Stimulated activated naive CD8-positive, alpha-beta T cell treated with anti-CD3 and anti-CD28 coated beads, Interleukin-15, amount 100 ng/mL, for 72 hours (primary cell): ENCODE measurements at places on chromosomes 1 and 21.

GRCh38 chr1:10693497-10694273, 102.8 kb downstream of the CASZ1 start:
- peak; percentile 52 for DNase-seq

DNA sequence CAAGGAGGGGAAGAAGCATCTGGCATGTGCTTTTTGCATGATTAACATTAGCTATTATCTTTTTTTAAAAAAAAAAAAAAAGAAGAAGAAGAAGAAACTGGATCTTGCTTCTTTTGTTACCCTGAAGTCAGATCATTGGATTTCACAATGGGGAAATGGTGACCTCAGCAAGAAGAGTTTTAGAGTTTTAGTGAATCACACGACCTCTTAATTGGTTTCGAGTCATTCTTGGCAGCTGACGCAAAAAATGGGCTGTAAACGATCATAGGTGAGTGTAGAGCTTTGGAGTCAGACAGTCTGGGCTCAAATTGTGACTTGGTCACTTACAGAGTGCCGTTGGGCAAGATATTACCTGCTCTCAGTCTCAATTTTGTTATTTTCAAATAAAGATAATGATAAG, 33.3 kb upstream of the PGBD5 start:
- no peak for DNase-seq

DNA sequence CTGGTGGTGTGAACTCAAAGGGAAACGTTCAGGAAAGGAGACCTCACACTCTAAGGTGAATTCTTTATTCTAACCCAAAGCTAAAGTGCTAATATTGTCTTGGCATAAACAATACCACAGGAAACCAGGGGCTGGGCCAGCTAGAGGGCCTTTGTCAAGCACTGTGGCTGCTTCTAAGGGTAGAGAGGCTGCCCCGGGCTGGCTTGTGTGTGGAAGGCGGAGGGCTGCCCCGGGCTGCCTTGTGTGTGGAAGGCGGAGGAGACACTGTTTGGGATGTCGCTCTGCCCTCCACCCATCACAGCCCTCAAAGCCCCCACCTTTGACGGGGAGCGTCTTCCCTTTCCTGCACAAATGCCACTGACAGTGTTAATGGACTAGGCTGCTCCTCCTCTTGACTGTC, 216.8 kb downstream of the TOMM20 start:
- DNase-seq = no peak

DNA sequence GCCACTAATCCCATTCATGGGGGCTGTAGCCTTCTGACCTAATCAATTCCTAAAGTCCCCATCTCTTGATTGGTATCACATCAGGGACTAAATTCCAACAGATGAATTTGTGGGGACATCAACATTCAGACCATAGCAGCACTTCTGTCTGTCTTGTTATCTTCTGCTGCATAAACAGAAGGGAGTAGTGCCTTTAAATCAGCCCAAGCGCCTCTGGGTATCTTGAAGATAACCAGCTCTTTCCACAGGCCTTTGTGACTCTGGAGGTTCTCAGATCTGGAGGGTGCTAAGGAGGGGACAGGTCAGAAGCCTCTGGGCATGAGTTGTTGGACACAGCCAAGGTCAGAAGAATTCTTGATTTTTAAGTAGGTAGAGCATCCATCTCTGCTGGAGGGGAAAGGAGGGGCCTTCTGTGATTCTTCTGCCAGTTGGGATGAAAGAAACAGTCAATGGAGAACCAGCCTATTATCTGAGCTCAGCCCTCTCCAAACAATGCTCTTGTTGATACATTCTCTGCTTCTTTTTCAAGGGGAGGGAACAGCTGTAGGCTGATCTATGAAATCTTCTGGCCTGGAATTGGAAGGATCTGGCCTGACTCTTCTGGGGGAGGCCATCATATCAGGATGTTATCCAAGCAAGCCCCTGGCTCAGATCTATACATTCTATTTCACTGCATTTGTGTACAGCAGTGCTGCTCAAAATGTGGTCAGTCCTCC, 31.3 kb upstream of the LRIG2 start:
- no peak for DNase-seq

DNA sequence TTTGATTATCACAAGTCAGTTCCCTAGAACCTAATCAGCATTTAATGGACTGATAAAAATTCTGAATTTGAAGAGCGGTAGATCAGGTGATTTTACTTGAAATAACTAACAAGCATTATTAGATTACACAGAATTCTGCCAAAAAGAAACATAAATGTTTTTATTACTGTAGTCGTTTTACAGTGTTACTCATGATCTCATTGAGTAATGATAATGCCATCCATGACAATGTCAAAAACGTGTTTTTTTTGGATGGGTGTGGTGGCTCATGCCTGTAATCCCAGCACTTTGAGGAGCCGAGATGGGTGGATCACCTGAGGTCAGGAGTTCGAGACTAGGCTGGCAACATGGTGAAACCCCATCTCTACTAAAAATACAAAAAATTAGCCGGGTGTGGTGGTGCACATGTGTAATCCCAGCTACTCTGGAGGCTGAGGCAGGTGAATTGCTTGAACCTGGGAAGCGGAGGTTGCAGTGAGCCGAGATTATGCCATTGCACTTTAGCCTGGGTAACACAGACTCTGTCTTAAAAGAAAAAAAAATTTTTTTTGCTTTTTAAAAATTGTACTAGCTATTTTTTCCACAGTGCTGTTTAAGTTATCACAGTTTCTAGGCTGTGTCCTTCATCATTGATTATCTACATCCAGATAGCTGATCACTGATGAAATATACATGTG, 56.6 kb downstream of the LAMC1 start:
- no peak for DNase-seq

GRCh38 chr21:39197448-39198233, 14.4 kb upstream of the PSMG1 start:
- no peak for DNase-seq

DNA sequence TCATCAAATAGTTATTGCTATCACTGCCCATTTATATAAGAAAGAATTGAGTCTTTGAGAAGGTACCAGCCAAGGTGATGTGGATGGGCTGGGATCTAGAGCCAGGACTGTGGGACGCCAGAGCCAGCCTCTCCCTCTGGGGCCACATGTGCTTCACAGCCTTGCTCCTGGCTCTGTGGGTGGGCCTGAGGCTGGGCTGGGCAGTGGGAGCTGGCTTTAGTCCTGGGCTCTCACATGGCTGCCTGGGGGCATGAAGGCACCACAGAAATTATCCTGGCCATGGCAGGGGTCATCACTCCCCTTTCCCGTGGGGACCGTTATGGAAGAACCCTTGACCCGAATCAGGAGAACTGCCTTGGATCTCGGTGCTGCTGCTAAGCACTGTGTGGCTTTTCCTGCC, 203.1 kb downstream of the TRABD2B start:
- no peak for DNase-seq

GRCh38 chr1:118247593-118247992, 62.6 kb upstream of the SPAG17 start:
- no peak for DNase-seq

DNA sequence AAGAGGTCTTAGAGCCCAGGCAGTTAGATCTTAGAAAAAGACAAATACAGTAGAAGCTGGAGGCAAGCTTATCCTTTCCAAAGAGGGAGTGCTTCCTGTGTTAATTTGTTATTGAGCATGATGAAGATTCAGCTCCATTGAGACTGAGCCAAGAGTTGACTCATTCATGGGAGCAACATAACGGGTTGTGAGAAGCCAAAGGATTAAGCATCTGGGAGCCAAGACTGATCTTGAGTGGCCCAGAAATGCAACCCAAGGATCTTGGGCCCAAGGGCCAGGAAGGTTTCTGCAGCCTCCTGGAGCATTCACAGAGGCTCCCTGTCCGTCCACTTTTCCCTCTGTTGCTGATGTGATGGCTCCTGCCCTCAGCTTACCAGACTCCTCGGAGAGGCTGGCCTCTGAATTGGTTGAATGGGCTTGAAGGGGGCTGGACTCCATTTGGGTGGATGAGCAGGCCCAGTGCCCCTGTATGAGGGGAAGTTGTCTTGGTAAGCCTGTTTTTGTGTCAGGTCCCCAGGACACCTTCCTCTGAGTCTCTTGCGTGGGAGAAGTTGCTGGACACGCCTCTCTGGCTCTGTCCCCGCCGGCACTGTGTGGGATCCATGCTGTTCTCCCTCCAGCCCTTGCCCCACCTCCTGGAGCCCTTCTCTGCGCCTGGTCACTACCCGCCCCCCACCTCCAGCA, 42.4 kb downstream of the PDE9A start:
- no peak for DNase-seq

GRCh38 chr1:26307363-26307781, 936 bp upstream of the UBXN11 start:
- DNase-seq = no peak
